ENCODE measurements at places on chromosomes 12 and 14.

GRCh38 chr14:84894254-84894653, 635.7 kb upstream of the FLRT2 start:
- no peak for DNase-seq

DNA sequence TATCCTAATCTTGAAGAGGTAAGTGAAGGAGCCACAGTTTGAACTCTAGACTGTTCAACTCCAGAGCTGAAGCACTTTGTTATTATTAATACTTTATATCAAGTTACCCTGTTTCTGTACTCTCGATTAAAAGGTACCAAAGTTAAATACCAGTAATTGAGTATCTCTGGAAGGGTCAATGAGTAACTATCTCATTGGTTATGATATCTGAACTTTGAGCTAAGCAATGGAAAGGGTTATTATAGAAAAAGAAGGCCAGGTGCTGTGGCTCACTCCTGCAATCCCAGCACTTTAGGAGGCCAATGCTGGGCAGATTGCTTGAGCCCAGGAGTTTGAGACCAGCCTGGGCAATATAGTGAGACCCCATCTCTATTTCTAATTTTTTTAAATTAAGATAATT, 9.9 kb downstream of the TMEM19 start:
- DNase-seq: no peak

DNA sequence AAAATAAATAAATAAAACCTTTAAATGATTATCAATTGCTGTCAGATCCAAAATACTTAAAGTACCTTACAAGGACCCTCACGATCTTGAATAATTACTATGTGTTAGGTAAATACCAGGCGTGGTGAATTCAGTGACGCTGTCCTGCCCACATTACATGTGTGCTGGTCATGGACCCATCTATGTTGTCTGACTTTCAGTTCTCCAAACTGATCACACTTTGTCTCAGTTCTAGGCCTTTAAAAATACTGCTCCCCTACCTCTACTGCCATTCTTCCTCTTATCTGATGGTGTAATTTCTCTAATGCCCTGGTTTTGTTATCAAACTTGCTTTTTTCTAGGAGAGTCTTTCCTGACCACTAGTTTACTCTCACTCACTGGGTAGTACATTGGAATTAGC, 520.7 kb downstream of the TRHDE start:
- DNase-seq: no peak

DNA sequence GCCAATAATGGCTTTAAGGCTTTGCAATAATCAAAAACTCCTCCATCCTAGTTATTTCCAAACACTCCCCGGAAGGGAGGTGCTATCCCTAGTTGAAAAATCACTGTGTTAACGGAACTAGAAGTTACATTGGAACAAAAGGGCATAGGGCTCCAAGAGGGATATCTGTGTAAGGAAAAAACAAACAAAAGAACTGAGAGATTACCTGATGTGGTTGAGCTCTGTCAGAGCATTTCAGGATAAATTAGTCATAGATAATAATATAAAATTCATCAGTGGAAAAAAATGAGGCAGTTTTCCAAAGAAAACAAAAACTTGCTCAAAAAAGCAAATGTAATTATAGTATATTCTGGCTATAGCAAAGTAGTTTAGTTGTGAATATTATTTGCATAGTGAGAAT, 27.4 kb upstream of the PAPLN start:
- no peak for DNase-seq
